ENCODE measurements at places on chromosomes 3 and 15. TPM values are rescaled to one million over a fixed set of nuclear protein-coding genes. Genes with fewer than 3 reads are reported as not detected.
A peak's percentile ranks its signal among the peaks of the same experiment; 100 is the strongest.

- no peak for DNase-seq
These were observed 14.5 kb downstream of the SLC6A20 start for GRCh38 chr3:45781841-45782240.

- no peak for DNase-seq
These were observed 136.7 kb upstream of the WNT5A start for GRCh38 chr3:55623786-55624185.

GRCh38 chr3:185732782-185733181 lies 92.1 kb downstream of the IGF2BP2 start:
- DNase-seq = no peak

- DNase-seq = peak; percentile 74
These were observed 15.3 kb downstream of the FOXP1 start for GRCh38 chr3:71568207-71568606.

GOLGA8J gene
- not detected for total RNA-seq

Data from Karpas-422 (cell line).